CD8-positive, alpha-beta T cell (primary cell): ENCODE measurements at places on chromosomes 6 and 20.

GRCh38 chr6:2949536-2950083, 21.8 kb downstream of the SERPINB6 start:
- no peak for DNase-seq

DNA sequence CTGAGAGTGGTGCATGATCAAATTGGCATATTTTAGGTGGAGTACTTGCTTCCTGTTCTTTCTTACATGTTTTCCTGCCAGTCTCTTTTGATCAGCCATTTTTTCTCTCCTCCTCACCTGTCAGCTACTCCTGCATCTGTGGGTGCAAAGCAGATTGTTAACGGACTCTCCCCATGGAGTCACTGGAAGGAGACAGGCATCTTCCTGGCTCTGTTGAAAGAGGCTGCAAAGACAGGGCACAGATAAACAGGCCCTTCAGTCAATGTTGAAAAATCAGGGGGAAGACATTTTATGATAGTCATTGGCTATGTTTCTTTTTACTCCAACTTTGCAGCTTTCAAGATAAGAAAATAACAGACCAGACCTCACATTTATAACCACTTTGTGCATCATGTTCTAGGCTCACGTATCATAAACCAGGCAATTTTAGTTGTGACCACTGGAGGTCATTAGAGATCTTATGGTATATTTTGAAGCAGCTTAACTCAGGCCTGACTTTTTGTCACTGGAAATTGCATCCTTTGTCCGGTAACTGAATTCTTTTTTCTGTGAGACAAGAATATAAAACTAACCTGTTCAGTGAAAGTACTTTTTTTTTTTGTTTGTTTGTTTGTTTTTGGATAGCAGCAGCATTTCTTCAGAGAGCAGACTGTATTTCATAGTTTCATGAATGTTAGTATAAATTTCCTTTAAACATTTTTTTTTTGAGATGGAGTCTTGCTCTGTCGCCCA, 20.1 kb downstream of the ECT2L start:
- peak; percentile 63 for DNase-seq

GRCh38 chr20:2353231-2353630, 27.5 kb upstream of the TGM6 start:
- no peak for DNase-seq

- DNase-seq, result no peak
These were observed 11.0 kb upstream of the CFAP206 start for GRCh38 chr6:87396595-87397392.

DNA sequence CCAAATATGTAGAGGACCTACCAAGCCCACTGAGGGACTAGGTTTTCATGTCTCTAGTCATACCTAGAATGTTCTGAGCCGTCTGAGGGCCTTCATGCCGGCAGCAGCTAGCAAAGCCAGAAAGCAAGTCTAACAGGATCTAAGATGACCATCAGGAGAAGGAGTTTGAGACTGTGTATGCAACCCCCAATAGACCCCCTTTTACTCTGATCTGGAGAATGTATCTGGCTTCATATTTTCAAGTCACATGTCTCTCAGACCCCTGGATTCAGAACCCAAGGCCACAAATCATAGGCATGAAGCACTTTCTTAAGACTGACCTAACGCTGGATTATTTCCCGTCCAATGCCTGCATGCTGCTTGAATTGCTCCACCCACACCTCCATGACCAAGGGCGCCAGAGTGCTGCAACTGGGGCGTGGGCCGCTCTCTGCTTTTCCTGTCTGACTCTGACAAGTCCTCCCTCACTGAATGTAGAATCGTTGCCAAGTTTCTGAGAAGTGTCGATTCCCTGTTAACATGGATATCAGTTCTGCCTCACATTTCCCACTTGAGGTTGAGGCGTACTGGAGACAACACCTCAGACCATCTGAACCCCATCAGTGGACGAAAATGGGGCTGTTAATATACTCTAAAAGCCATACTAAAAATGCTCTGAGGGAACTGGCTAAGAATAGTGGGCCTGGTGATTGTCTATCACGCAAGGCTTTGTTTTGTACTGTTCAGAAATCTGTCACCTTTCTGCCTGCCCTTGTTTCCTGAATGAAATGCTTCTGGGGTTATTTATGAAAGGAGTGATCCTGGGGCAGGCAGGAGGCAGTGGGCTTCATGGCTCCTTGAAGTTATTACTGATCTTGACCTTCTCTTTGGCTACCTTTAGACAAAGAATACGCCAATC, 23.9 kb upstream of the ASXL1 start:
- DNase-seq, result peak; percentile 45

DNA sequence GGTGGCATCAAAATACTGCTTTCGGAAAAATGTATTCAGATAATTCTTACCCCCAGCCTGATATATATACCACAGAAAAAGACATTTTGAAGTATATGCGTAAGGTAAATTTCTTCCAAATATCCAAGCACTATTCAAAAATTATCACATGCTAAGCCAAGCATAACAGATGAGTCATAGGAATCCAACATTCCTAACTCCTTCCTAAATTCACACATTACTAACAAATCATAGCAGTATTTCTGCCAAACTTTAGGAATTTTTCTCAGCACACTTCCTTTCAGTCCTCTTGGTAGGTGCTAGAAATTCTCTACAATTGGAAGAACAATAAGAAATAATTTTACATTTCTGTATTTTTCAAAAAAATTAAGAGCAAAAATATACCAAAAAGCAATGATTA, 417.5 kb downstream of the EYS start:
- no peak for DNase-seq

GRCh38 chr20:20215976-20216727, 151.8 kb upstream of the INSM1 start:
- DNase-seq, result no peak

- peak; percentile 75 for DNase-seq
These were observed 15.2 kb upstream of the ZNF335 start for GRCh38 chr20:45987108-45987780.

GRCh38 chr6:94278146-94278545, 858.8 kb upstream of the EPHA7 start:
- no peak for DNase-seq

- DNase-seq, result no peak
These were observed 13.2 kb upstream of the GPR6 start for GRCh38 chr6:109964949-109965348.

DNA sequence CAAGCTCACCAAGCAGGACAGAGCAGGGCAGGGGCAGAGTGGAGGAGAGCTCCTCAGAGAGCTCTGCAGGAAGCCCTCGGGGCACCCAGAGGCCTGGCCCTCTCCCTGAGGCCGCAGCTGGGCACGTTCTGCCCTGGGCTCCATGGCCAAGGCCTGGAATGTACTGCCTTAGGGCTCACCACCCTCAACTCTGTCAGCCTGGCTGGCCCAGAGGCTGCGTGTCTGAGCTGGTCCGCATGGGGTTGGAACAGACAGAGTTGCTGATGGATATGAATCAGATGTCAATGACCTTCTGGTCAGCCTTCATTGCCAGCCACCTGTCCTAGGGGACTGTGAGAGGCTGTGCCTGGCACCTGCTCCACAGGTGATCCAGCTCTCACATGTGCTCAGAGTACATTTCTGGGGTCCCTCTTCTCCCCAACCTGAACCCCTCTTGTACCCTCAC, 33.2 kb upstream of the PCMTD2 start:
- DNase-seq, result no peak

DNA sequence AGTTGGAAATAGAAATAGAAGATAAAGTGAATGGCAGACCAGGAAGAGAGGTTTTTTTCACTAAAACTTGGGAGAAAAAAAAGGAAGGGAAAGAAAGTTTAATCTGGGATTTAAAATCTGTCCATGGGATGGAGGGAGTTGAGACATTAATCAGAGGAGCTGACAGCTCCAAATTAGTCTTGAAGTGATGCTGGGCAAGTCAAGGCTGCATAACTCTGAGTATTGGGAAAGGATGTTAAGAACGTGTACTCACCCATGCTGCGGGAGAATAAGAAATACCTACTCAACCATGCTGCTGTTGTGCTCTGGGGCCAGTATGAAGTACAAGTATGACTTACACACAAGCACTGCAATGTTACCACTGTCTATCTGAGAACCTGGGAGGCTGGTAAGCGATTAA, 47.5 kb downstream of the SNRNP48 start:
- no peak for DNase-seq

GRCh38 chr6:136550330-136551071, at the start of gene MAP7:
MAP7 (minus strand) TSS chr6:136550422; CDS start chr6:136550408, 14 bp downstream.
- peak; percentile 73 for DNase-seq

DNA sequence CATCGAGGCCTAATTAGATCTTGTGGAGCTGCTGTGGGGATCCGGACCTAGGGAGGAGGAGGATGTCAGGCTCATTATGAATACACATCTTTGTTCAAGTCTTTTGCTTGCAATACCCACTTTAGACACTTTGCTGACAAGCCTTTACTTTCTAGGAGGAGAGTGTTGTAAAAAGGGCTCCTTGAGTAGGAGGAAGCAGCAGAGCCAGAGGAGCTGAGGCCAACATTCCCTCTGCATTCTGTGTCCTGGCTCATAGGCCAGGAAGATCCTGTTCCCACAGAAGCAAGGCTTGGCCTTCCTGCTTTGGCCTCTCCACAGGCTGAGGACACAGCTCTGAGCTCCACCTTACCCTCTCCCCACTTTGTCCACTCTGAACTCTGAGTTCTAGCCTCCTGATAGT, 67.1 kb downstream of the TPD52L1 start:
- no peak for DNase-seq

GRCh38 chr6:150937132-150937906, 71.8 kb downstream of the MTHFD1L start:
- no peak for DNase-seq

- DNase-seq, result no peak
These were observed 72.9 kb upstream of the DSP start for GRCh38 chr6:7468382-7469081.

DNA sequence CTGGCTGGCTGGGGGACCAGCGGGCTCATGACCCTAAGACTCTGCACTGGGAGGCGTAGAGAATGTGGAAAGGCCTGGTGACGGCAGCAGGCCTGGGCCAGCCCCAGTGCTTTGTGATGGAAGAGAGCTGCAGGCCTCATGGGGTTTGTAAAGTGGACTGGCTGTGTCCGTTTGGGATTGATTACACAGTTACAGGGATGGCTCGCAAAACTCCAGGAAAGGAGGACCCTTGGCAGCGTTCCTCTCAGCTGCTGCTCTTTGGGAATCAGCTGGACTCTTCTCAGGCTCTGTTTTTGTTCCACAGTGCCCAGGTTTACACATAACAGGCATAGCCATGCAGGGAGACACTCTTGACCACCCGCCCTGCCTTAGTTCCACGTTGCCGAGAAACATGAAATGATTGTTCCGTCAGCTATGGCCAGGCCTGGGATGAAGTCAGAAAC, 89.0 kb downstream of the SLX4IP start:
- no peak for DNase-seq

- no peak for DNase-seq
These were observed 76.1 kb upstream of the TFAP2D start for GRCh38 chr6:50637267-50637666.

- no peak for DNase-seq
These were observed 1082.4 kb upstream of the FLRT3 start for GRCh38 chr20:15419856-15420255.

DNA sequence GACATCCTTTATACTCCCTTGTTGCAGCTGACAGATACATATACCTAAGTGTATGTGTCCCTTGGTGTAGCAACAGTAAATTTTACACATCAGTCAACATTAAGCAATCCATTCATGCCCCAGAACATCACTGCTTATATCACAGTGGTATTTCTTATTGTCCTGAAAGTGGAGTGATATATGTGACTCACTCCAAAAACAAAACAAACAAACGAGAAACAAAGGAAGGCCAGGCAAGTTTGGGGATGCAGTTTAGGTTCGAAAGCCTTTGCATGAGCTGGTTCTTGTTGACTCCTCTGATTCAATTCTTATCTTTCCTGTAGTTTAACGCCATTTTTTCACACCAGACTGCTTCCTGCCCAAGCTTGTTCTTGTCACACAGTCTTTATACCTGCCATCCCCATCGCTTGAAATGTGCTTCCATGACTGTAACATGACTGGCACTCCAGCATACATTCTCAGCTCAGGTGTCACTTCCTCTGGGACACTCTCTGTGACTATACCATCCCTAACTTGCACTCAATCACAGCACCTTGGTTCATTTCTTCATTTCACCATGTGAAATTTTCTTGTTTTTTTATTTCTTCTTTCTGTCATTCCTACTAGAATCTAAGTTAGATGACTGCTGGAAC, 125.0 kb upstream of the TSHZ2 start:
- no peak for DNase-seq
